ENCODE measurements at places on chromosomes 2 and 18. TPM values are rescaled to one million over a fixed set of nuclear protein-coding genes. Genes with fewer than 3 reads are reported as not detected.

The GAL3ST2 gene
- 0.36 TPM for total RNA-seq

The TANC1 gene
- total RNA-seq, result 9.1 TPM

The TEKT4 gene
- not detected for total RNA-seq

The SLC8A1 gene
- 0.51 TPM for total RNA-seq

The ANKRD30BL gene
- not detected for total RNA-seq

The CXCR1 gene
- not detected for total RNA-seq

The BIRC6 gene
- 28.2 TPM for total RNA-seq

The LIPT1 gene
- 4.1 TPM for total RNA-seq

The SERPINB5 gene
- 0.07 TPM for total RNA-seq

The SRD5A2 gene
- total RNA-seq, result not detected

The APCDD1 gene
- not detected for total RNA-seq

The PDIA6 gene
- total RNA-seq, result 355 TPM

The OSR1 gene
- total RNA-seq, result 5.1 TPM

The IL1R2 gene
- total RNA-seq, result 0.93 TPM

The KCNIP3 gene
- 1.7 TPM for total RNA-seq

All from A549 treated with RU486 at 1 μM for 4 hours (cell line).